ENCODE measurements at places on chromosomes 5 and 9. TPM values are rescaled to one million over a fixed set of nuclear protein-coding genes. Genes with fewer than 3 reads are reported as not detected.
A peak's percentile ranks its signal among the peaks of the same experiment; 100 is the strongest.

The TPM2 gene
- total RNA-seq = 168 TPM

The ARL14EPL gene
- total RNA-seq = not detected

The PCDHGB6 gene
- total RNA-seq = 53.7 TPM

DNA sequence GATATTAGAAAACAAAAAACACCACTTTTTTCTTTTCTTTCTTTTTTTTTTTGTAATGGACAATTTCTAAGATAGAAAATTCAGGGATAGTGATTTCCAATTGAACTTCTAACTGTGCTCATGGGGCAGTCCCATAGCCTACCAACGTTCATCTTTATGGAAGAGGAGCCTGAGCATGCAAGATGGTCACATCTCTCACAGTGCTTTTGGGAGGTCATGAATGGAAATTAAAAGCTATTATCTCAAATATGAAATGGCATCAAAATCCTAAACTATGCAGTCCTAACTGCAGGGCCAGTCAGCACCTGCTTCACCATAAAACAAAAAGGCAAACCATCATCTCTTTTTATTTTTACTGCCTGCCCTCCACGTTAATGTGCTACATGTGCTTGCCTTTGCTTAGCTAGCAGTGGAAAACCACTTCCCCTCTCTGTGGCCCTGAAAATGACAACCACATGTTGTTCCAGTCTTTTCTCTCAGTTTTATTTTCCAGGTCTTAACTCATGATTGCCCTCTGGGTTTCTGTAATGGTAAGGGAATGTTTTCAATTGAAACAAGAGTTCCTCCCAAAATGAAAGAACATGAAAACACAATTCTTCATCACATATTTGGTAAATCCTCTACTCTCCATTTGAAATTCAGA is 16.7 kb downstream of the IFNB1 start:
- no peak for DNase-seq
- no peak overlapping the region for H3K4me3 ChIP-seq
- no peaks in the 10 kb centered on the region for H3K36me3 ChIP-seq
- no peaks in the 10 kb centered on the region for H3K4me1 ChIP-seq
- H3K27me3 ChIP-seq = no peaks in the 10 kb centered on the region

DNA sequence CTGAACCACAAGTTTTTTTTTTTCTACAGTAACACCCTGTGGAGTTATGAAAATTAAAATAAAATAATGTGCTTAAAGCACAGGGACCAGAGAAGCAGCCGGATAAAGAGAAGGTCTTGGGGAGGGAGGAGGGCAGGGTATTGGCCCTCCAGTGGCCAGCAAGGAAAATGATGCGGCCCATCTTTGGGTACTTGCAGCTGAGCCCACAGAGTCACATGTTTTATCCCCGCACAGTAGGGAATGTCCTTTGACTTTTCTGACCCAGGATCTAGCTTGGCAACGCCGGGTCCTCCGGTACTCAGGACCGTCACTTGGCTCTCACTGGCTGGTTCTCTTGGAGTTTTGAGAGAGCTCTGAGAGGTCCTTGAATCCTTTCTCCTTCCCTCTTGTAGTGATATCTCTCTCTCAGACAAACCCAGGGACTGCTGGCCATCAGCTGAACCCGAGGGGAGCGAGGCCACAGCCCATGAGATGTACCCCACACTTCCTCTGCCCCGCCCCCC is 35.3 kb upstream of the HSPA9 start:
- H3K4me3 ChIP-seq = peak overlapping the region; percentile 63
- no peaks in the 10 kb centered on the region for H3K27me3 ChIP-seq
- H3K4me1 ChIP-seq = peaks cover 50% of the 10 kb centered on the region
- peak overlapping the region; percentile 94 for H3K27ac ChIP-seq

- no peak overlapping the region for H3K27ac ChIP-seq
- H3K4me3 ChIP-seq = no peak overlapping the region
- DNase-seq = no peak
- no peaks in the 10 kb centered on the region for H3K36me3 ChIP-seq
- no peaks in the 10 kb centered on the region for H3K27me3 ChIP-seq
Observed at GRCh38 chr5:150208187-150209098, 18.6 kb downstream of the SLC6A7 start.

- H3K36me3 ChIP-seq = no peaks in the 10 kb centered on the region
- peaks cover 5% of the 10 kb centered on the region for H3K4me1 ChIP-seq
- DNase-seq = no peak
- H3K27ac ChIP-seq = no peak overlapping the region
Observed at GRCh38 chr9:81776834-81777233, 87.5 kb upstream of the TLE1 start.

All from neural crest cell (in vitro differentiated cells).